ENCODE measurements at places on chromosomes 1 and 21.

DNA sequence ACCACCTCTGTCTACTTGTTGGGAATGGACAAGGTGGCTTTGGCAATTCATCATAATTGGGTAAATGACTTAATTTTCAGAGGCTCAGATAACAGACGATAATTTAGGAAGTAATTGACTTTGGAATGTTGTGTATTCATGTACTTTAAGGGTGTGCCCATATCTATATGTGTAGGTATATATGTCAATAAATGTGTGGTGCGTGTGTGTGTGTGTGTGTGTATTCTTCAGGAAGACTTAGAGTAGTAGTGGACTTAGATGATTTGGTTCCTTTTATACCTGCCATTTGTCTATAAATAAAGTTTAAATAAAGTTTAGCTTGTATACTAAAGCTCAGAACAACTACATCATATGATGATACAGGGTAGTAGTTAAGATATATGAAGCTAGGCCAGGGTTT is 20.0 kb upstream of the JUN start:
- no peak for DNase-seq

DNA sequence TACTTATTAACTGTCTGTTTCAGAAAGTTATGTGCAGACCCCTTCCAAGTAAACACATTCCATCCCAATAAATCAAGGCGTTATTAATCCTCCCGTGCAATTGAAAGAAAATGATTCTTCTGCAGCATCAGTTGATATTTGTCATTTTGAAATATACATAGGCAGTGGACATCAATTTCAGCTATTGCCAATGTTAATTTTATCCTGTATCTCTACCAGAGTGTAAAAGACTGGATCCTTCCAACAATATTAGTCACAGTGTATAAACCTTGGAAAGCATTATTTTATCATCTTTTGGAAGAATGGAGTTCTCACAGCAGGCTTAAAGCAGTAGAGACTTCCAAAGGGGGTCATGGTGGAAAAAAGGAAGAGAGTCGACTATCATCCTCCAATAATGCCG is 150.4 kb downstream of the CYYR1 start:
- no peak for DNase-seq

DNA sequence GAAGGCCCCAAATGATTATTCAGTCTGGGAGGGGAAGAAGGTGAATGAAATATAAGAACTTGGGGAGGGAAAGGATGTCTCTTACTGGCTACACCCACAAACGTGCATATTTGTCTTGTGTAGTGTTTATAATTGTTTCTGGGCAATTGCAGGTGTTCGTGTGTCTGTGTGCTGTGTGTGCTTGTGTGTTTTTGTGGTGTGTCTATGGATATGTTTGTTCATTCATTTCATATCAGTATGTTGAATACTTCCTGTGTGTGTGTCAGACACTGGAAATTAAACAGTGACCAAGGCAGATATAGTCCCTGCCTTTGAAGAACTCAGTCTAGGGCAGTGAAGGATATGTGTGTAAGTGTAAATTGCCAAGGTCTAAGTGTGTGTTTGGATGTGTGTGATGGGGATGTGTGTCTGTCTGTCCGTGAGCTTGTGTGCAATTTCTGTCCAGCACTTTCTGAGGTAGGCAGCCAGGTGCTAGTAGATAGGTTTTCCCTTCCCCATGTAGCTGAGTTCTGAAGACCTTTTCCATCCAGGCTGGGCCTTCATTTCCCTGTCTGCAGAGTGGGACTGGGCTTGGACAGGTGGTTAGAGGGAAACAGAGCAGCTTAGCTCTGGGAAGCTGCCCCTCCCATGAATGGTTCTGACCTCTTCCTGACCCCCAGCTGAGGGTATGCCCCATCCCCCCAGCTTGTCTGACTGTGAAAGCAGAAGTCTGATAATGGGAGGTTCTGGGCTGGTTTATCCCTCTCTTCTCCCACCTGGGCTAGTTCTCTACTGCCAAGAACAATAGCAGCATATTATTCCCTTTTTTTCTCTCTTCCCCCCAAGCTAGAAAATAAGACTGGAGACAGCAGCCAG is 3.8 kb downstream of the AGO1 start:
- no peak for DNase-seq

- no peak for DNase-seq
Measured at GRCh38 chr21:15449556-15449955, 280.2 kb upstream of the USP25 start.

- no peak for DNase-seq
Measured at GRCh38 chr1:47533793-47534328, 96.0 kb downstream of the FOXD2 start.

DNA sequence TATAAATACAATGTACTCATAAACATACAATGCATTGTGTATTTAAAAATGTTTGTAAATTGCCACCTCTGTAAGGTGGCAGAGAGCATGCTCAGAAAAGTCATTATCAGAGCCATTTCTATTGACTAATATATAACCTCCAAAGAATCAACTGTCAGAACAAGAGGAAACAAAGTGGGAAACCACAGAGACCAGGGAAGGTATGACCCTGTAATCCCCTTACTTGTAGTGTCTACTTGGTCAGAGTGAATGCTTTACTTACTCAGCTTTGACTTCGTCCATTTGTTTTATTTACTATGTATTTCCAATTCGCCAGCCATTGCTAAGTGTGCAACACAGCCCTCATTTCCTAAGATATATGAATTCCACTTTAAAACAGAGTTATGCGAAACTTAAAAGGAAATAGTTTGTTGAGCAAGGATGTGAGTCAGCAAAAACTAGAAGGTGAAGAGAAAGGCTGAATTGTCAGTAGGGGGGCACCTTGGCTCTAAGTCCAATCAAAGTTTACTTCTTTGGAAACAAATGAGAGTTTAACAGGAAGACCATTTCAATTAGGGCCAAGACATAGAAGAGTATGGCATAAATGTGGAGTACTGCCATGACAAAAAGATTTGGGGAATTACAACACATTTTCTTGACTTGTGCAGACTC is 671.7 kb upstream of the PTBP2 start:
- DNase-seq, result no peak

GRCh38 chr21:38733972-38734546 is 71.7 kb upstream of the ETS2 start:
- DNase-seq, result peak; percentile 88

- no peak for DNase-seq
Measured at GRCh38 chr1:211527006-211527405, 35.0 kb upstream of the RD3 start.

- no peak for DNase-seq
Measured at GRCh38 chr1:43253876-43254275, 15.9 kb upstream of the TMEM125 start.

DNA sequence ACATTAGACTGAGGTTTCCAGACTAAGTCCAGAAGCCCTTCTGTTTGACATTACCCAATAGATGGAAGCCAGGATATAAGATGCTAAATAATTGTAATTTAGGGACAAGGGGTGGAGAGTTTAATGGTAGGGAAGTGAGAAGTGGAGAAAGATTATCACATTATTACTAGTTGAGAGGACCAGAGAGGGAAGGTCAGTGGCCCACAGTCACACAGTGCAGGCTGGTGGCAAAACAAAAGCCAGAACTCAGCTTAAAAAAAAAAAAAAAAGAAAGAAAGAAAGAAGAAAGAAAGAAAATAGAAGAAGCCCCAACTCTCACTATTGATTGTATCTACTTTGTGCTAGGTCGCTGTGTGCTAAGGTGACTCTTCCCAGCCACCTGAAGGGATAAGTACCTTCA is 41.6 kb upstream of the WNT4 start:
- DNase-seq, result no peak

- no peak for DNase-seq
Measured at GRCh38 chr1:213385806-213386324, 334.8 kb downstream of the RPS6KC1 start.

- peak; percentile 55 for DNase-seq
Measured at GRCh38 chr1:28110555-28110954, 22.1 kb upstream of the EYA3 start.

- DNase-seq, result peak; percentile 91
Measured at GRCh38 chr1:229664133-229664689, 38.2 kb downstream of the URB2 start.
